ENCODE measurements at places on chromosomes 16 and 17. TPM values are rescaled to one million over a fixed set of nuclear protein-coding genes. Genes with fewer than 3 reads are reported as not detected.

The HOXB7 gene
- polyA plus RNA-seq = 39.8 TPM

The LRRC59 gene
- polyA plus RNA-seq = 60.3 TPM

The EVI2A gene
- polyA plus RNA-seq = 1.8 TPM

The TPSD1 gene
- not detected for polyA plus RNA-seq

The SLC16A6 gene
- 0.86 TPM for polyA plus RNA-seq

The MYO18A gene
- 43.8 TPM for polyA plus RNA-seq

The ACSM5 gene
- 4.9 TPM for polyA plus RNA-seq

The CAVIN1 gene
- 47.4 TPM for polyA plus RNA-seq

The CTRB1 gene
- 0.18 TPM for polyA plus RNA-seq

The KRT9 gene
- polyA plus RNA-seq = not detected

The CTCF gene
- 88.3 TPM for polyA plus RNA-seq

The PRDM7 gene
- 0.91 TPM for polyA plus RNA-seq

The KIF2B gene
- not detected for polyA plus RNA-seq

The FOXN1 gene
- 0.55 TPM for polyA plus RNA-seq

The CEP295NL gene
- polyA plus RNA-seq = 0.78 TPM

The TPSG1 gene
- polyA plus RNA-seq = 0.85 TPM

The ANKS3 gene
- polyA plus RNA-seq = 32.4 TPM

The KCNG4 gene
- polyA plus RNA-seq = 0.07 TPM

The SULT1A4 gene
- 28.7 TPM for polyA plus RNA-seq

The KRTAP1-5 gene
- not detected for polyA plus RNA-seq

The PLSCR3 gene
- polyA plus RNA-seq = 27.8 TPM

The SCGB1C2 gene
- polyA plus RNA-seq = 0.35 TPM

The ST6GALNAC2 gene
- 8.1 TPM for polyA plus RNA-seq

The LRRC45 gene
- 10.4 TPM for polyA plus RNA-seq

The TBC1D3G gene
- not detected for polyA plus RNA-seq

The CAPNS2 gene
- polyA plus RNA-seq = not detected

The EME1 gene
- polyA plus RNA-seq = 14.0 TPM
